ENCODE measurements at places on chromosomes 12 and 14.

DNA sequence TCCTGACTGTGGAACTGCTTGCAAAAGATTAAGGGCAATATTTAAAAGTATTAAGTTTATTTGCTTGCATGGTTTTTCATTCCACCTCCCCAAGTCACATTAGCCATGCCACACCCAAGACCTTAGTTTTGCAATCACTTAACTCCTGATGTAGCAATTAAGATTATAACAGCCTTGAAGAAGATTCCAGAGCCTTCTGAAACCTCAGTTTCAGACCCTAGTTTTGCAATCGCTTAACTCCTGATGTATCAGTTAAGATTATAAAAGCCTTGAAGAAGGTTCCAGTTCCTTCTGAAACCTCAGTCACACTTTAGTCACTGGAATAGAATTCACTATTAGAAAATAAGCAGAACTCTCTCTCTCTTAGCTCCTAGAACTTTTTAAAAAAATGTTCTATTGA lies 42.7 kb upstream of the DCN start:
- no peak for DNase-seq

DNA sequence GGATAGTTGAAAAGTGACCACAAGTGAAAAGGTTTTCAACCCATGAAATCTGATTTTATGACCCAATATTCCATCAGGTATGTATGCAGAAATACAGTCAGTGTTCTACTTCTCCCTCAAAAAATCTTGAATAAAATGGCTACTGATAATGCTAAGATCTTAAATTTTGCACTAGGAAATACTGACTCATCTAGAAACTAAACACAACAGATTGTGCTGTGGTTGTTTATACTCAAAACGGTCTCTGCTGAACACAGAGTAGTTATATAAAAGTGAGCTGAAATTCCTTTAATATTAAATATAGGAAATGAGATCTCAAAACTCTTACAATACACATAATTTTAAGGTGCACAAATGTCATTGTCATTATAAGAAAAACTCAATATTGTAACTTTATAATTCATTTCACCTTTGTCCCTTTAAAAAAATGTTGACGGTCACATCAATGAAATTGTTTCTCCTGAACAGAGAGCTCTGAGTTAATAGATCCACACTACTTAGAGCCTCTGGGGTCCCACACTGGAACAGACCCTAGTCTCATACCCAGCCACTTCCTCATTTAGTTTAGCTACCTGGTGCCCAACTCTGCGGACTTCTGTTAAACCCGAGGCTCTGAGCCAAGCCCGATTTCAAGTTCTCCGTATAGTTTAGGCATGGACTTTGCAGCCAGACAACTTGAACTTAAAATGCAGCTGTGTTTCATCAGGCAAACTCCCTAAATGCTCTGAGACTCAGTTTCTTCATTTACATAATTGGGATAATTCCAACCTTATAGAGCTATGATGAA lies 9.3 kb downstream of the COCH start:
- DNase-seq: no peak

GRCh38 chr14:60590991-60591414 lies 58.3 kb downstream of the SIX1 start:
- peak; percentile 43 for DNase-seq

DNA sequence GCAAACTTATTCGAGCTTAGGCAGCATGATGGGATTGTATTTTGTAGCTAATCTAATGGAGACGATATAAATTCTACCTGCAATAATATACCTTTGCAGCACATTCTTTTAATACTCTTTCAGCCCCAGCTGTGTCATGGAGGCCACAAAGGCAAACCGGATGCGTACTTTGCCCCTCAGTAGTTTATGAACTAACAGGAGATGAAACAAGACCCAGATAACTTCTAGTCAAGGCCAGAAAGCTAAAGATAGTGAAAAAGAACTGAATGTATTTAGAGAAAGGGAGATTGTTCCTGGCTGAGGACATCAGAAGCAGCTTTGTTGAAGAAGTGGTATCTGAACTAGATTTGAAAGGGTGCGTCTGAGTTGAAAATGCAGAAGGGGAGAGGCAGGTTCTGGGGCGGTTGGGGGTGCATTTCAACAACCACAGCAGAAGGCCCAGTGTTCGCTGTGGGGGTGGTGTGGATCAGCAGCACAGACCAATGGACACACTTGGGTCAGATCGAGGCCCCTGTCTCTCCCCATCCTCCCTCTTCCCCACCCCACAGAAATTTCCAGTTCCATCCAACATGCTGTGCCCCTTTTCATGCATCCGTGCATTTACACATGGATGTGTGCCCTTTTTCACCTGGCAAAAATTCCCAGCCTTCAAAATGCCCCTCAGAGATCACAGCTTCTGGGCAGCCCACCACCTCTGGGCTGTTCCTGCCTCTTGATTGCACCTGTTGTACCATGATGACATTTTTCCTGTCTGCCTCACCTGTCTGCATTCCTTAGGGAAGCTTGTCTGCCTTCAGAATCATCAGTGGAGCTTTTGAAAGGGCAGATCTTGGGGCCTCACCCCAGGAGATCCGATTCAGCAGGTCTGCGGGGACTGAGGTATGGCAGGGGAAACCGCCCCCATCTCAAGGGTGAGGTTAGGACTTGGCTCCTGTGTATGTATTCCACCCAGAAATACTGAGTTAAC lies 2.2 kb downstream of the ZNF839 start:
- DNase-seq: no peak

DNA sequence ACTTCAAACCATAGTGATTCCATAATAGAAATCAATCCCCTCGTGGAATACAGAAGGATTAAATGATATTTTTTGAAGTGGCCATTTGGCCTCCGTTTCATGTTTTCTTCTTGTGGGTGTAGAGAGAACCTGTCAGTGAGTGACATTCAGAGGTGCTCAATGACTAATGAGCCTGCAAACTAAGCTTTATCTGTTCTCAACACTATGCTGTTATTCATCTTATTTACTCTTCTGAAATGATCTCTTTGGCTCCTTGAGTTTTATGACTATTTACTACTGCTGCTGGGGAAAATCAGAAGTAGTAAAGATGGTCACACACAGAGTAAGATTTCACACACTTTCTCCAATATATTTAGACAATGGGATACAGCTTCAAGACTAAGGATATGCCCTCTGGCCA lies 30.4 kb downstream of the ATP2B1 start:
- no peak for DNase-seq

DNA sequence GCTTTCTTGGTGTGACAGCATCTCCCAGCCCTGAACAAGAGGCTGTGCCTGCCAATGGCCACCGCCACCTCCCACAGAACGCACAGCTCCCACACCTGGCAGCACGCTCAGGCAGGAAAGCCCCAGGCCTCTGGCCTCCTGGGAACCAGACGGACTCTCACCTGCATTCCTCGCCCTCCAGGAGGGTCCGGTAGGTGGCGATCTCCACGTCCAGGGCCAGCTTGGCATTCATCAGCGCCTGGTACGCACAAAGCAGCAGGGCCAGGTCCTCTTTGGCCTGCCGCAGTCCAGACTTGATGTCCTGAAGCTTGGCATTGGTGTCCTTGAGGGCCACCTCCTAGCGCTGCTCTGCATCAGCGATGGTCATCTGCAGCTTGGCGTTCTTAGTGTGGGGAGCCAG lies 12.1 kb upstream of the KRT77 start:
- no peak for DNase-seq

GRCh38 chr14:64920465-64920864 lies 6.2 kb downstream of the CHURC1 start:
- no peak for DNase-seq

DNA sequence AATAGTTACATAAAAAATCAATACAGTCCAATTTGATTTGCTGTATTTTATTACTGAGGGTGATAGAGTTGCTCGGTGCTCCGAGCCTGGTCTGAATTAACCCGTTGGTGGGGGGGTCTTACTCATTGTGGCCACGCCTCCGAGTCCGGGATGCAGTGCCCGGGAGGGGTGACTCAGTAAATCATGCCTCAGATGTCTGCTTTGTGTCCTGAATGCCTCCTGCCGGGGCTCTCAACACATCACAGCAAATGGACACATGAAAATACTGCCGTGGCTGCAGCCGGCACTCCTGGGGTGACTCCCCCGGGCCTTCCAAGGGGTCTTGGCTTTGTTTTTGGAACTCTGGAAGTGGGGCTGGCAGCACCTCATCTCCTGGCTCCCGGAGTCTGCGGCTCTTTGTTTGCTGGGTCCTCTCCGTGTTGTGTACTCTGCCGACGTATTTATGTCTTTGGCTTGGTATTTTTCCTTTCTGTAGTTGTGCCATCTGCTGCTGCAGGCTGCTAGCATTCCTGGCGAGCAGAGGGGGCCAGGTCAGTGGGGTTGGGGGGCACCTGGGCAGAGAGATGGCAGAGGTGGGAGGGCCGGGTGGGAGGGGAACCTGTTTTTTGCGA lies 129.0 kb downstream of the AACS start:
- DNase-seq: no peak

DNA sequence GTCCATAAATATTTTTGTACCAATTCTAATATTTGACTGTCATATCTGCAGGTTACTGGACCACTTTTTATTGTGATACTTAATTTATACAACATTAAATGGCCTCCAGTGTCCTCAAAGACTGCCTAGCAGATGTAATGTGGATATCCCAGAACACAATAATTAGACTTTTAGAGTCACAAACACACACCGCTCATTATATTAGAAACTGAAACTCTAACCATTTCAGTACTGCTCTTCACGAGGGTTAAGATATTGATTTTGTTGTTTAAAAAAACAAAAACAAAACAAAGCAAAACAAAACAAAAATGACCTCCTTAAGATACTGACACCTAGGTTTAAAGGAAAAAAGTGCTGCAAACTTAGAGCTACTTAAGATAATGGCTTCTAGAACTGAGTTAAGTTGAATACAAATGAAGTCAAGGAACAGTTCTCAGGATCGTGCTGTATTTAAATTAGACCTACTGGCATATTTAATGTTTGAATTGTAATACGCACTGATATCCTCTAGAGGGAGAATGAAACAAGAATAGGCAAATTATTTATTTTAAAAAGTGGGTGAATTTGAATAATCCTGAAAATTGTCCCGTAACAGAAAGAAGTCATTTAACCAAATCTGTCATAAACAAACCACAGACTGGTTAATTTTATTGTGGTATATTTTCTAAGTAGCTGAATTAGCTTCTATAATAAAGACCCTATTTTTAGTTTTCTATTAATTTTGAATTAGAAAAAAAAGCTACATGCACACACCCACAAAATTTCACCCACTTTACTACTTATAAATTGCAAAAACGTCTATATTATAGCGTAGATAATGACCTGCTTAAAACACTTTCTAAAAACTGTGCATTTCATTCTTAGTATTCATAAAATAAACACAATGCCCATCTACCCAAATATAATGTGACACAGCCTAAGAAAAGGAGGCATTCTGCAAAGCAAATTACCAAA lies 395.2 kb upstream of the DCN start:
- DNase-seq: no peak

DNA sequence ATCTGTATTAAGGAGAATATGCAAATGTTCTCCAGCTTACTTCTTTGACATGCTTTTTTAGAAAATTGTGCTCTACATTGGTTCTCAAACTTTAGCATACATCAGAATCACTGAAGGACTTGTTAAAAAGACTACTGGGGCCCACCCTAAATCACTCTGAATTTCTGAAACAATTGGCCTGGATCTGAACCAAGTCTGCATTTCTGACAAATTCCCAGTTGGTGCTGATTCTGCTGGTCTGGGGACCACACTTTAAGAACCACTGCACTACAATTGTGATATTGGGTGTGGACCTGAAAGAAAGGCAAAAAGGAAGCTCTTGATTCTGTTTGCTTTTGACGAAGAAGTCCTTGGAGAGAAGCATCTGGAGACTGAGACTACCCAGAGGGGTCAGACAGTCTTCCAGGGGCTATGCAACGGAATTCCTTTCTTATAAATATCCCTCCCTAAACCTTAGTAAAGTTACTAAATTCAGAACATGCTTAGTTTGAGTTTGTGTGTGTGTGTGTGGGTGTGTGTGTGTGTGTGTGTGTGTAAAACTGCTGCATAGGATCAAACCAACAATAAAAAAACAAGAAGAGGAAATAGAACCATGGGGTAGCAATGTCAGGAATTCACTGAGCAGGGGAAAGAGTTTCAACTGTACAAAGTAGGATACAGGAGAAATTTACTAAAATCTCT lies 36.8 kb downstream of the EAPP start:
- DNase-seq: peak; percentile 24

DNA sequence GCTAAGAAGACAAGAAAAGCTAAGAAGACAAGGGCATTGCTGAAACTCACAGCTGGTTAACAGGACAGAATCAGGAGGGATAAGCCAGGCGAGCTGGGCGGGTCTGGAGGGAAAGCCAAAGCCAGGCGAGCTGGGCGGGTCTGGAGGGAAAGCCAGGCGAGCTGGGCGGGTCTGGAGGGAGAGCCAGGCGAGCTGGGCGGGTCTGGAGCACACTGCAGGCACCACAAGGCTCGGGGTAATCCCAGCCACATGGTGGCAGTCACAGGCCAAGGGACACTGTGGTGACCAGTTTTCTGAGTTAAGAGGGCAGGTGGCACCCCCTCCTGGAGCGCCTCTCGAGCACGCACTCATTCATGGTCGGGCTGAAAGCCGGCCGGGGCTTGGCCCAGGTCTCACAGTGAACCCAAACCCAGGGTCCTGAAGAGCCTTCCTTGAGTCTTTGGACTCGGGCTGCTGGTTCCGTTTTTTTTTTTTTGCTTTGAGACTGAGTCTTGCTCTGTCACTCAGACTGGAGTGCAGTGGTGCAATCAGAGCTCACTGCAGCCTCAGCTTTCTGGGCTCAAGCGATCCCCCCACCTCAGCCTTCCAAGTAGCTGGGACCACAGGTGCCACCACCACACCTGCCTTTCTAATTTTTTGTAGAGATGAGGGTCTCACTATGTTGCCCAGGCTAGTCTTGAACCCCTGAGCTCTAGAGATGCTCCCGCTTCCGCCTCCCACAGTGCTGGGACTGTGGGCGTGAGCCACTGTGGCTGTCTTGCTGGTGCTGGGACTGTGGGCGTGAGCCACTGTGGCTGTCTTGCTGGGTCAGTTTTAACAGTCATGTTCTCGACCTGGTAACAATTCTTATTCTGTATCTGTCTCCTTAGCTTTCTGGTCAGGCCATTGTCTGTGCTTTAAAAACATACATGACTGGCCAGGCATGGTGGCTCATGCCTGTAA lies 40.2 kb downstream of the HSP90AA1 start:
- DNase-seq: no peak

DNA sequence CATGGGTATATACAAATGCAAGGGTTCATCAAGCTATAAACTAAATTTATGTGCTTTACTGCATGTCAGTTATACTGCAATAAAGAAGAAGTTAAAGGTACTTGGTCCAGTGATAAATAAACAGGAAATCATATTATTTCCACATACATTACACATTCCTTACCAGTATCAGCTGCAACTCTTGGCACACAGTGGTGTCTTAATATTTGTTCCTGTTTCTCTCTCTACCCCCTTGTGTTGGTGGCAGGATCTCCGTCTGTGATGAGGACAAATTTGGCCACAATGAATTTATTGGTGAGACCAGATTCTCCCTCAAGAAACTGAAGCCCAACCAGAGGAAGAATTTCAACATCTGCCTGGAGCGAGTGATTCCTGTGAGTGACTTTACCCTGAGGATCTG lies 19.2 kb upstream of the OAS1 start:
- no peak for DNase-seq
